ENCODE measurements at places on chromosomes 2 and 18.

DNA sequence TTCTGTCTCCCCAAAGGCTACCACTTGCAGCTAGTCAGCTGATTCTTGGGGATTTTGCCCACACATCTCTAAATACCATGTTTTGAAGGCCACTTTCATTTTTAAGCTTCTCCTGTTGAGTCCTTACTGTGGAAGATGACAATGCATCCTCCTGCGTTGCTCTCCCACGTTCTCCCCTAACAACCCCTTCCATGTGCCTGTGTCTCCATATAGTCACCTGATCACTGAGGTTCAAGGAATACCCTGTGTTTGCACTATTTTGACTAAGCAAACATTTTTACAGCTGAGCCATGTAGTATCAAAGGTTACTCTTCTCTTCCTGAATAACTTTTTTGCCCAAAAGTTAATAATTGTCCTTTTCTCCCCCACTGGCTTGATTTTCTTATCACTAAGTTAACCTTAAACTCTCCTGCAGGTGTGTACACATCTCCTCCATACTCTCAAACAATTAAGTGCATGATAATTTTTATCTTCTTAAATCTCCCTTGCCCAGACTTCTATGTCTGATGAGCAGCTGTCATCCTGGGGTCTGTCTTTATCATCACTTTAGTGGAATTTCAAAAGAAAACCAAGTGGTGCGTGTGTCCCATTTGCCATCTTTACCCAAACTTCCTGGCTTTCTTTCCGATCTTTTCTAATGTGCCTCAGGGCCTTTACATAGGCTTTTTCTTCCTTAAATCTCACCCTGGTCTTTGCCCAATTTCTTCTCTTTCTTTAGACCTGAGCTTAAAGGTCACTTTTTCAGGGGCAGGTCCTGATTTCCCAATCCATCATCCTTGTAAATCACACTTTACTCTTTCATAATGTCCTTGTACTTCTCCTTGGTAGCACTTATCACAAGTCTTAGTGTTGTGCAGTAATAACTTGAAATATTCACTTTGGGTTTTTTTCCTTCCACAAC lies 85.2 kb upstream of the SPATS2L start:
- no peak for DNase-seq

- DNase-seq: no peak
Observed at GRCh38 chr2:235492850-235493344, 946 bp upstream of the AGAP1 start.

GRCh38 chr2:240520130-240520973 lies 37.4 kb downstream of the ANKMY1 start:
- no peak for DNase-seq

- DNase-seq: no peak
Observed at GRCh38 chr2:105866216-105867185, 121.8 kb downstream of the NCK2 start.

GRCh38 chr18:74083557-74083952 lies 64.1 kb downstream of the FBXO15 start:
- DNase-seq: no peak

GRCh38 chr2:481388-481787 lies 193.5 kb upstream of the ALKAL2 start:
- DNase-seq: no peak

- DNase-seq: no peak
Observed at GRCh38 chr2:179024445-179024844, 25.5 kb downstream of the CCDC141 start.

DNA sequence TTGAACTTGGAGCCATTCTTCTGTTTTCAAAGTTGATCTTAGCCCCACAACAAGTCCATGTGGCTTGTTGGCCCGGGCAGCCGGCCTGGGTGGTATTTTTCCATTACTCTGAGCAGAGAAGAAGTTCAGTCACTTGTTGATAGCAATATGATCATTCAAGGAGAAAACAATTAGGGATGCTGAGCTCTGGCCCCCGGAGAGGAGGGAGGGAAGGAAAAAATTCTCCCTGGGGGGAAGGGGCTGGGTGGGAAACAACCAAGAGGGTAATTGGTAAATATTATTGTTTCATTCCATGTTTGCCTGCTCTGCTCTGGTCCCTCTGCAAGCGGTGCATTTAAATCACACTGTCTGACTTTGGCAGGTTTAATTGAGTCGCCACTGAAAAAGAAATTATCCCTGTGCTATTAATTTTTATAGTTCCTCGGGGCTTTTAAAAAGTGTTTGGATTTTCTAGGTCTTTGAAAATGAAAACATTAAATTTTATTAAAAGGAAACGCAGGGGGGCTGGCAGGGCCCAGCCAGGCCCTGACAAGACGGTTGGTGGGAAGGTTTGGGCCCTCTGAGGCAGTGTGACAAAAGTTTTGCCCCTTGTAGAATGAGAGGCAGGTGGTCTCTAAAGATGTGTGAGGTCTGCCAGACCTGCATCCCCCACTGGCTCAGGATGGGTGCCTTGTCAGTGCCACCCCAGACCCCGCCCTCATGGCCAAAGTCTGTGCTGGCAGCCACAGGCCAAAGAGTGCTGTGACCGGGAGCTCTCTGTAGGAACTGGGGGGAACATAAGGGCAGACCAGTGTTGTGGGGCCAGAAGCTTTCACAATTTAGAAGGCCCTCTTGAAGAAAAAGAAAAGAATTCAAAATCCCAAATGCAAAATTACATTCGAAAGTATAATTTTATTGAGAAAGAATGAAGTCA lies 52.5 kb upstream of the SLC14A2 start:
- no peak for DNase-seq

GRCh38 chr2:235940330-235940729 lies 227.9 kb downstream of the GBX2 start:
- peak; percentile 18 for DNase-seq

GRCh38 chr2:130896813-130897212 lies 60.1 kb downstream of the ARHGEF4 start:
- no peak for DNase-seq

DNA sequence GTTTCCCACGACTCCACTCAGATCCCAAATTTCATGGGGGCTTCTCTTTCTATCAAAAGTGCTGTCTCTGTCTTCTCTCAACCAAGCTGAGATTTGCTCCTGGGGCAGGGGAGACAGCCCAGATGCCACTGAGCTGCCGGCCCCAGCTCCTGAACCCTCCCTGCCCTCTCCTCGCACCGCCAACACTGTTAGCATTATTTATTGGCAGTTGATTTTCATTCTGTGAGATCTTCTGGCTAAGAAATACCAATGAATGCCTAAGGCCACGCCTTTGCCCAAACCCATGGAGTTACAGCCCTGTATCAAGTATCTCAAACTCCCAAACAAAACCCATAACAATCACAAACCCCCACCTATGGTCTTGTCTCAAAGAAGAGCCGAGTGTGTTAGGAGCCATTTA lies 153.0 kb upstream of the TWIST2 start:
- DNase-seq: no peak

DNA sequence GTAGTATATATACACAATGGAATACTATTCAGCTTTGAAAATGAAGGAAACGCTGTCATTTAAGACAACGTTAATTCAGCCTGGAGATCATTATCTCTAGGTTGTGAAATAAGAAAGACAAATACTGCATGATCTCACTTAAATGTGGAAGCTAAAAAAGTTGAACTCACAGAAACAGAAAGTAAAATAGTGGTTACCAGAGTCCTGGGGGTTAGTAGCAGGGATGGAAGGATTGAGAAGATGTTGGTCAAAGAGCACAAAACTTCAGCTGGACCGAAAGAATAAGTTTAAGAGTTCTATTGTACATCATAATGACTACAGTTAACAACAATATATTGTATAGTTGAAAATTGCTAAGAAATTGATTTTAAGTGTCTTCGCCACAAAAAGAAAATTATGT lies 670.3 kb downstream of the NR4A2 start:
- DNase-seq: no peak

DNA sequence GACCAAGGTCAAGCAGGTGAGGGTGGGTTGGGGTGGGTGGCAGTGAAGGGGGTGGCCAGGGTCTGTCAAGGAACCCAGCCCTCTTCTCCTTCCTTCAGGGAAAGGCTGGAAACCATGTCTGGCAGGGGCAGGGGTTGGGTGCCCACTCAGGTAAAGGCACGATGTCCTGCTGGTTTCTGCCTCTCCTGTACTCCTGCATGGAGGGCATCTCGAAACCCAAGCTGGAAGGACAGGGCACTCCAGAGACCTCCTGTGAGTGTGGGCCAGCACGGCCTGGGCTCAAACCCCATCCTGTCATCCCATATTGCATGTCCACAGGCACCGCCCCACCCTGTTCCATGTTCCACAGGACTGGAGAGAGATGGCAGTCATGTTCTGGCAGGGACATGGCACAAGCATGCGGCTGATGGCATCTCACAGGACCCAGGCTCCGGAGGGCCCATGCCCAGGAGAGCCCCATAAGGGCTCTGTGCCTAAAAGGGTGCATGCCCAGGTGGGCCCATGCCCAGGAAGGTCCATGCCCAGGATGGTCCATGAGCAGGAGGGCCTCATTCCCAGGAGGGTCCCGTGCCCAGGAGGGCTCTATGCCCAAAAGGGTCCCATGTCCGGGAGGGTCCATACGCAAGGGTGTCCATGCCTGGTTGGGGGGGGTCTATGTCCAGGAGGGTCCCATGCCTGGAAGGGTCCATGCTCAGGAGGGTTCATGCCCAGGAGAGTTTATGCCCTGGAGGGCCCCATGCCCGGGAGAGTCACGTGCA lies 6.4 kb downstream of the GPR35 start:
- DNase-seq: no peak

- DNase-seq: no peak
Observed at GRCh38 chr2:54052825-54053718, 62.3 kb upstream of the ACYP2 start.

DNA sequence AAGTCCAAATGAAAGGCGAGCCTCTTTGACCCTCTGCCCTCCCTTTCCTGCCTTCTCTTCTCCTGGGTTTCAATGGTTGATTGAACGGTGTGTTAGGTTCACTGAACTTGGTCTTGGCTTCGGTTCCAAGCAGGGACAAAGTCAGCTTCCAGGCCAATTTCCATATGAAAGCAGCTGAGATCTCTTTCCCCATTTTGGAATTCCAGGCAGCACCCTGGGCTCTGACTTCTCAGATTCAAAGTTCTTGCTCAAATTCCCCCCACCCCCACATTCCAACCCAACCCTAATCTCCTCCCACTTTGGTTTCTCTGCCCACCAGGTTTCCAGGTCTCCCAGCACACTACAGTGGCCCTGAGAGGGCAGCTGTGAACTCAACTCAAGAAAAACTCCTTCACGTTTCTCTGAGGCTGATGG lies 231.0 kb downstream of the INSIG2 start:
- no peak for DNase-seq

- no peak for DNase-seq
Observed at GRCh38 chr2:288758-289361, 969 bp upstream of the ALKAL2 start.

DNA sequence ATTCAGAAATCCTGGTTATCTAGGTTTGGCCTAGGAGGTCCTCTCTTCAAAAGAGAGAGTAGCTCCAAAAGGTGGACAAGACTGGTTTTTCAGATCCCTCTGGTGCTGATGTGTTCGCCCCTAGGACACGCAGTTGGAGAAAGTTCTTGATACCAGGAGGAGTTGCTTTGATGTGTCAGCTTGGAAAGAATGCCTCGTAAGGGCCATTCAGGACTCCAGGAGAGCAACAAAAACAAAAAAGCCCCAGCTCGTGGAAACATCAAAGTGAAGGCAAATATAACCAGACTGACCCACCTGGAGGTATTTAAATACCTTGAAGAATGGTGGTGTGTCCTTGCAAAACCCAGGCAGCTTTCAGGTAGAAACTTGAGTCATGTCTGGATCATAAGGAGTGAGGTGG lies 12.5 kb upstream of the LBH start:
- no peak for DNase-seq

DNA sequence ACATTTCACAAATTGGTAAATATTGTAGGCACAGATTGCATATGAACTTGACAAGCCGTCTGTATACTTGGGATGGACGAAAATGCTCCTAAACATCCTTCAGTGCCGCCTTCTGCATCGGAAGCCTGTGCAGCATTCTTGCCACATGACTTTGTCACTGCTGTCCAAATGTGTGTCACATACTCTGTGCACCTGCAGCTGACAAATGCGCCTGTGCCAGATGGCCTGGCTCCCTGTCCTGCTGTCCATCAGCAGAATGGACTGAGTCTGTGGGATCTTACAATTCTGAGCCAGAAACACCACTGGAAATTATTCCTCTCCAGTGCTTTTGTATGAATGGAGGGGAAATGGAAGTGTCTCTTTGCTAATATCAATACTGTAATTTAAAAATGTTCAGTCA lies 89.9 kb downstream of the DCDC2C start:
- no peak for DNase-seq

DNA sequence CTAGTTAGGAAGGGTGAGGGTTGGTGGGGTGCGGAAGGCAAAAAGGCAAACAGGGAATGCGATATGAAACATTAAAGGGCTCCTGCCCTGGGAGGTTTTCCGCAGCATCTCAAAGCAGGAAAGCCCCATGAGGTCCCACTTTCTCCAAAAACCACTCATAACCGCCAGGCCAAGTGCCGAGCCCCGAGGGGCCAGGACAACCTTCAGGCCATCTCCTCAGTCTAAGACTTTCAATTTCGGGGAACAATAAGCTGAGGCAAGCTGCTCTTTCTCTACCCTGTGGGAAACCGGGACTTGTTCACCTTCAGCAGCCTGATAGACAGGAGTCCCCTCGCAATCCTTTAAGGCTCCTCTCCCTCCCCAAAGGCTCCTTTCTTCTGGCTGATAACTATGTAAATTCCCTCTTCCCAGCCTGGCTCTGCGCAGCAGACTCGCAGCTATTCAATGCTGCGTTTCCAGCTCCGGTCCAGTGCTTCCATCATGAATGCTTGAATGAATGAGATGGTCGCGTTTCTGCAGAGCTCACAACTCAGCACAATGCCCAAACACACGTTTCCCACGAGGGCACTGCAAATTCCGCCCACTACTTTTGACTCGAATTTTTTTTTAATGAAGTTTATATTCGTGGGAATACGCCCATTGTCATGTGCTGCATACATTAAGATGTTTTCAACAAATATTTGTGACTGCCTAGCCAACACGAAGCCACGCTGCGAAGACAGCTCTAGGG lies 1.4 kb downstream of the LAMA1 start:
- DNase-seq: no peak

DNA sequence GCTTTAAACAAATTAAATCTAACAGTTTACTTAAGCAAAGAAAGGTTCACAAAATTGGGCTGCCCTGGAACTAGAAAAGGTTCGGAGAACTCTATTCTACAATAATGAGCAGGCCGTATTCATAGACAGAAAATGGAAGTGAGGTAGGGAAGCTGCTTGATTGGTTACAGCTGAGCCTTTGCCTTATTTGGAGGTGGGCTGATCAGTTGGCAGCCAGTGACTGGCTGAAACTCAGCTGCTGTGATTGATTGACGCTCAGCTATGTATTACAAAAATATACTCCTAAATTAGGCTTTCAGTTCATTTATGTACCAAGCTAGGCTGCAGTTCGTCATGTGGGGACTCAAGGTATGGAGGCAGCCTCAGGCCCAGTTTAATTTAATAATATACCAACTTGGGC lies 42.3 kb upstream of the TTR start:
- DNase-seq: no peak

GRCh38 chr2:109031476-109032228 lies 42.6 kb upstream of the EDAR start:
- DNase-seq: no peak

DNA sequence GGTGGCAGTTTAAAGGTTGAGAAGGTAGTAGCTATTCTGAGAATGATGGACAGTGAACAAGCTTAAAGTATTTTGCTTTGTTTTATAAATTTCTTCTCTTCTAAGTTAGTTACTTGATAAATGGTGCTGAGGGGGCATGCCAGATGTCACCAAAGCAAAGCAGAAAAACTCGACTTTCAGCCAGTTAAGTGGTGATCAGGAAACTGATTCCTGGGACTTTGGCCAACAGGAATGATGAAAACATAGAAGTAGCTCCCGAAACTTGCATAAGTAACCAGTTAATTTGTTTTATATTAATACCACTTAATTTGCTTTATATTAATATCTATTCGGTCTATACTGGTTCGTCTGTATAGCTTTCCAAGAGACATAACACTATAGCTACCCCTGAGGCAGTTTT lies 82.6 kb downstream of the FANCL start:
- no peak for DNase-seq

Data from anterior cingulate cortex (tissue), 58 donors.